ENCODE measurements at places on chromosomes 2 and 18.

- no peak for DNase-seq
These were observed 6.3 kb downstream of the LOXHD1 start for GRCh38 chr18:46650681-46651080.

GRCh38 chr2:46870051-46870839 is 45.4 kb downstream of the MCFD2 start:
- DNase-seq, result no peak

GRCh38 chr2:25358836-25359235 is 17.1 kb upstream of the DNMT3A start:
- no peak for DNase-seq

- no peak for DNase-seq
These were observed 1313.2 kb upstream of the NRXN1 start for GRCh38 chr2:52345082-52345481.

DNA sequence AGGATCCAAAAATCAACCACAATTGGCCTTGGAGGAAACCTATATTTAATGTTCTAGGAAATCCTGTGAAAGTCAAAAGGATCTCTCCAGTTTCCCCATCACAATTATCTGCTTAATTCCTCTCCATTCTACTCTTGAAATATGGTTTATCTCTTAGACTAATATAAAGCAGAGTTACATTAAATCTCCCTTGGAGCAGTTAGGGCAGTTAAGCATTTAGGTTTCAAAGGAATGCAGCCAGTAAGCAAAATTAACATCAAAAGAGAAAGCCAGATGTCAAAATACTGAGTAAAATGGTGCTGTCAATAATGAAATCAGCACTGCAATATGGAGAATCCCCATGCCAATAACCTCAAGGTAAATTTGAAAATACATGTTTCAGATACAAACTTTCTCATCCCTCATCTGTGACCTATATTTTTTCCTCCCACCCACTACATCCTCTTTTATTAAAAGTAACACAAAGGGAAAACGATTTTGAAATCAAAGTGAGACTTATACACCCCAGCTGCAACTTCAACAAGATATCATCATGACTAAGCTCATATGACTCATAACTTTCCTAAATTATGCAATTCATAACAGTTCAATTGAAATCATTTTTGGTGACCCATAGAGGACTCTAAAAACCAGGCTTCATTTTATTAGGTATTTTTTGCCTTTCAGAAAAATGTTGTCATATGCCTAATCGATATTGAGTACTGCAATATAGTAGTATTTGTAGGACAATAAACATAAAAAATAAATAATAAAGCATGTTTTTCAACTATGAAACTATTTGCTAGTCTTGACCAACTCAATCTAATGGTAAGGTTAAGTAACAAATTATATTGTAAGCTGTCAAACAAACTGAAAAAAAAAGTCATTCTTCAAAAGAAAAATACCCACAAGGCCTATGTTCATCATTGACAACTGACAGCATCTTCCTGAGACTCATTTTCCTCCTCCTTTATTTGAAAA is 3.1 kb downstream of the ADAM17 start:
- DNase-seq, result no peak

DNA sequence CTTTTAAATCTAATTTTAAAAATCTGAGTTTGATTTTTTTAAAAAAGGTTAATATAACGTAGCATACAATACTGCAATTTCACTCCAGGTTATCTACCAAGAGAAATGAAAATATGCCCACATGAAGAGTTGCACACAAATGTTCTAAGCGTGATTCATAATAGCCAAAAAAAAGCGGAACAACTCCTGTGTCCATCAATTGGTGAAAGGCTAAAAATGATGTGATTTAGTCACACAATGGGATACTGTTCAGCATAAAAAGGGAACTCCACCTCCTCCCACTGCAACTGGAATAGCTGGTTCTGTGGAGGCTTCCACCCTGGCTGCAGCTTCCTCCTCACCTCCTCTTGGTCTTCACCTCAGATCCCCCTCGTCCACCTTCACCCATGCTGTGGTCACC is 132.8 kb downstream of the PIK3C3 start:
- DNase-seq, result no peak

GRCh38 chr2:20666304-20667150 is at the start of gene GDF7:
TSS of gene GDF7 (plus strand) at chr2:20667144. CDS start at chr2:20667240, 96 bp downstream.
- no peak for DNase-seq

- DNase-seq, result no peak
These were observed 15.5 kb downstream of the PXDN start for GRCh38 chr2:1728821-1729220.

GRCh38 chr18:6374935-6375529 is 39.7 kb downstream of the L3MBTL4 start:
- no peak for DNase-seq

DNA sequence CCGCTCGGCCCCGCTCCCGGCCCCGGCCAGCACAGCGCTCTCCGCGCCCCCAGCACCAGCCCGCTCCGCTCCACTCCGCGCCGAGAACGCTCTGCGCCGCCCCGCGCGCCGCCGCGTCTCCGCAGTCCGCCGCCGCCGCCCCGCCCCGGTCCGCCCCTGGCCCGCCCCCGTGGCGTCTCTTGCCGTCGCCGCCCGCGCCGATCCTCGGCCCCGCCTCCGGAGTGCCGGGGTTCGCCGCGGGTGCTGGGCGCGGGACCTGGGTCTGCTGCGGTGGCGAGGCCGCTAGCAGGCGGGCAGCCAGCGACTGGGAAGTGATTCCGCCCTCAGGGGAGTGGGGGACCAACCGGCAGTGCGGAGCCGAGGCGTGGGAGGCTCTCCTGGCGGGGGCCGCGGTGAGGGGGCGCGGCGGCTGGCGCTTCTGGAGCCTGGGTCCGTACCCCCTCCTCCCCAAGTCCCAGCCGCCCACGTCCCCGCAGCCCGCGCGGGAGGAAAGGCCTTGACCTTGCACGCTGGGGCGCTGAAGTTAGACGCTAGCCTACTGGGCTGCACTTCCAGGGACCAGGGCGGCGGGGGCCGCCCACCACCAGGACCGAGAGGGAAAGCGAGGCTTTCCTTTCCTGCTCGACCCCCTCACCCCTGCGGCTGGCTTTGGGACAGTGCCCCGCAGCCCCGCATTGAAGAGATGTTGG is at the start of gene HS6ST1:
HS6ST1 (minus strand) TSS at position 93 of the 689 bp plus-strand sequence. CDS start 305 bp downstream, outside the sequence.
- peak; percentile 75 for DNase-seq

DNA sequence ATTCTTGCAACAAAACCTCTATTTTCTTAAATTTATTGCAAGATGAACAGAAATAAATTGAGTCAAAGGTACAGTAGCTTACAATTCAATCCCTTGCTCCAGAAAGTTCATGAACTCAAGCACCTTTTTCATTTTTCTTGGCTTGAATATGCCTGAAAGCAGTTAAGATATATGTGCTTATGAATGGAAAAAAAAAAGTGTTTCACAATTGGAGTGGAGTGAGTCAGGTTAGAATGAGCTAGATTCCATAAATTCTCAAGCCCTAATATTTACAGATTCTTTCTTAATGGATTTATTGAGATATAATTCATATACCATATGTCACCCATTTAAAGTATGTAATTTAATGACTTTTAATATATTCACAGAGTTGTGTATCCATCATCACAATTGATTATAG is 39.6 kb upstream of the NEMP2 start:
- no peak for DNase-seq

DNA sequence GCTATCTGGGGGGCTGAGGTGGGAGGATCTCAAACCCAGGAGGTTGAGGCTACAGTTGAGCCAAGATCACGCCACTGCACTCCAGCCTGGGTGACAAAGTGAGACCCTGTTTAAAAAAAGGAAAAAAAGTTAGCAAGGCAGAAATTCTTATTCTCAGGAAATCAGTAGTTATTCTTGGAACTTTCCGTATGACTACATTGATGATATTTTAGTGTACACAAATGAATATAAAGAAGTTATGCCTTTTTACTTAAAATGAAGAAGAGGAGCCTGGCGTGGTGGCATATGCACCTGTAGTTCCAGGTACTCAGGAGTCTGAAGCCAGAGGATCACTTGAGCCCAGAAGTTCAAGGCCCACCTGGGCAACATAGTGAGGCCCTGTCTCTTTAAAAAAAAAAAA is 7.4 kb downstream of the SPDYA start:
- DNase-seq, result no peak
